ENCODE measurements at places on chromosomes 4 and X.

- no peak for DNase-seq
Measured at GRCh38 chr4:137688651-137689050, 156.4 kb upstream of the PCDH18 start.

- no peak for DNase-seq
Measured at GRCh38 chr4:68182382-68182820, 52.7 kb upstream of the TMPRSS11F start.

- DNase-seq, result no peak
Measured at GRCh38 chr4:74114234-74114633, 15.2 kb upstream of the CXCL2 start.

DNA sequence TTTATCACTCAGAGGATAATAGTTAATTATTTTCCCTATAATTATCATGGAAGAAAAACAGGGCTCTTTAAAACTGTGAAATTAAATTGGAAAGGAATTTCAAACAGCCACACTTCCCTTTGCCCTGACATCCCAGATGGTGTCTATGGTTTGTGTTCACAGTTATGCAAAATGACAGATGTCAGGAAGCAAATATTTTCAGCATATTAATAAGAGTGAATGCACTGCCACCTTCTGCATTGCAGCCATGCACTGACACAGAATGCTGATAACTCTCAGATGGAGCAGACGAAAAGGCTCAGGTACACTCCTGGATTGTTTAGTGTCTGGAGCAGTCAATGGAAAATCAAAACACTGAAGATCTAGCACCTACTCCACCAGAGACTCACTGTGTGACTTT, 57.6 kb downstream of the RWDD4 start:
- no peak for DNase-seq

Measured in aorta (tissue), 5 donors.